ENCODE measurements at places on chromosomes 13 and 19.

DNA sequence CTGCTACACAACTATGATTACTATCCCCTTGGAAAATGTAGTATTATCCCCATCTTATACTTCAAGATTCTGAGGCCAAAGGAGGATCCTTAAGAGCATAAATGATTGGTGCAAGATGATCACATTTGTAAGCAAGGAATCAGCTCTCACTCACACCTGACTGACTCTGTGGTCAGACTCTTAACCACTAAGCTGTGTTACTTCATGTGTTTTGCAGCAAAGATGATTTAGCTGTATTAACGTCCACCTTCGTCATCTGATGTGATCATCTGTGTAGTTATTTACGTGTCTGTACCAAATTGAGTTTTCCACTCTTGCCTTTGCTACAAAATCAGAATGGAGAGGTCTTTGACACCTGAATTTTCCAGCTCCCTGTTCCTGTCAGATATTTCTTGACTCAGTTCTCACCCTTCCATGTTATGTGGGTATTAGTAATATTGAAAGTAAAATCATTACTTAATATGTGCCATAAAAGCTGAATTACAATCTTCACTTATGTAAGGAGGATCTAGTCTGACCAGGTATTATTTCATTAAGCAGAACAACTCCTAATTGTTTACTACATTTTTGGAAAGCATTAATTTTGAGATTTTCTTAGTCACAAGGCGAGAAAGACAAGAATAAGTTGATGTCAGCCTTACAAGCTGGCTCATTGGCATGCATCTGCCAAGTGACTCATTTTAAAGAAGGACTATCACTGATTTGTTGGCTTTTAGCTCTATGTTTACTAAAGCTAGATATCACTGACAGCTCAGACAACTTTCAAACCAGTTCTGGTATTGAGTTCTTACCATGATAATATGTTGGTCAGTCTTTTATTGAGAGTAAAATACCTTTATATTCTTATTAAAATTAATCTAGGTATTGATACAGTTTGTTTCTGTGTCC, 1279.8 kb upstream of the PCDH9 start:
- no peak for DNase-seq

- no peak for DNase-seq
Measured at GRCh38 chr13:41462427-41462826, 5.1 kb downstream of the RGCC start.

- no peak for DNase-seq
Measured at GRCh38 chr13:41492432-41493260, 35.3 kb downstream of the RGCC start.

- no peak for DNase-seq
Measured at GRCh38 chr13:70088926-70089325, 18.7 kb upstream of the ATXN8OS start.

DNA sequence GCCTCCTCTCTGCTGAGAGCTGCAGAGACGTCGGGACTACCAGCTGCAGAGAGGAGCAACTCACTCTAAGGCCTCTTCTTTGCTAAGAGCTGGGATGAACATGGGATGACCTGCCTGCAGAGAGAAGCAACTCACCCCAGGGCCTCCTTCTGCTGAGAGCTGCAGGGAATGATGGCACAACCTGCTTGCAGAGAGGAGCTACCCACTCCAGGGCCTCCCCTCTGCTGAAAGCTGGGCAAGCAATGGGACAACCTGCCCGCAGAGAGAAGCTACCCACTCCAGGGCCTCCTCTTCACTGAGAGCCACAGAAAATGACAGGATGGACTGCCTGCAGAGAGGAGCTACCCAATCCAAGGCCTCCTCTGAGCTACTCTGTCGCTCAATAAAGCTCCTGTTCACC, 6.9 kb upstream of the MLLT1 start:
- no peak for DNase-seq

DNA sequence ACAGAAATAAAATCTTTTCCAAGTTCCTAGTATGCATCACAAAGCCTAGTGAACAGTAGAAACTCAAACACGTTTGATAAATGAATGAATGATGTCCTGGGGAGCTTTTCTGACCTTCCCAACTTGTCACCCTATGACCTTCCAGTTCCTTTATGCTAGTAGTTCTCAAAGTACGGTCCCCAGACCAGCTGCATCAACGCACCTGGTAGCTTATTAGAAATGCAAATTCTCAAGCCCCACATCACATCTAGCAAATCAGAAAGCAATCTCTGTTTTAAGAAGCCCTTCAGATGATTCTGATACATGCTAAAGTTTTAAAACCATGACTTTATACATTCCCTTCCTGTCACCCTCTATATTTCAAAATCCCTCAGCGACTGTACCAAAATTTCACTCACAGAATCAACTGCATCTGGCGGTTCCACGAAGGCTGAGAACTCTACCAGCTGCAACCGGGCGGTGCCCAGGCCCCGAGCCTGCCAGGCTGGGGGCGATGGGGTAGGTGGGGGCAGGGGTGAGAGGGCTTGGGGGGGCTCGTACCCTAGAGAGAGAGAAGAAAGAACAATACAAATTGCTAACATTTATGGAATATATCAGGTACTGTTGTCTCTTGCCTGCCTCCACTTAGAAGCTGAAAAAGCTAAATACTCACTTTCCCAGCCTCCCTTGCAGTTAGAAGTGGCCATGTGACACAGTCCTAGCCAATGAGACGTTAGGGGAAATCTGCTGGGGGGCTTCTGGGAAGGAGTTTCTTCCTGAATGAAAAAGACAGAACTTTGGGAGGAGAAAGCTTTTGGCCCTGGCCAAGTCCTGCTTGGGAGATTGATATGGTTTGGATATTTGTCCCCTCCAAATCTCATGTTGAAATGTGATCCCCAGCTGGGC, 13.3 kb downstream of the CD37 start:
- DNase-seq: no peak

Measured in NCI-H748 treated with DMSO at 0.1 percent for 48 hours (cell line).